ENCODE measurements at places on chromosomes 4 and X. TPM values are rescaled to one million over a fixed set of nuclear protein-coding genes. Genes with fewer than 3 reads are reported as not detected.

The ESX1 gene
- not detected for total RNA-seq

DNA sequence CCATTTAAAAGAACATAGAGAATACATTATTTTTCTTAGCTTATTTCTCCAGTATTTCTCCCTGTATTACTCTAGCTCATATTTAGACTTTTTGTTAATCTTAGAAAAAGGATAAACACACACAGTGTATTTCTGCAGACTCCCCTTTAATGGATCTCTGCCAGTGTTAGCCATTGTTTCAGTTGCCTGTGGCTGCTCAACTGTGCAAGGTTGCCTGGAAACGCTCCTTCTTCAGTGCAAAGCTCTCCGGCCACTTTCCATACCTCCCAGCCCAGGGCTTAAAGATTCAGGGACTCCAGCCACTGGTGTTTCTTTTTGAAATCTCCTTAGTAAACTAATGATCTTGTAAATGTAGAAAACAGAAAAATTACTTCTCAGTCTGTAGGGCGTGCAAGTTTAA is 104.9 kb downstream of the SLIT2 start:
- no peaks in the 10 kb centered on the region for H3K4me1 ChIP-seq
- no peak overlapping the region for H3K4me3 ChIP-seq
- no peaks in the 10 kb centered on the region for H3K36me3 ChIP-seq
- no peak for DNase-seq
- H3K27ac ChIP-seq = no peak overlapping the region
- no peaks in the 10 kb centered on the region for H3K27me3 ChIP-seq

The CTAG1A gene
- total RNA-seq = not detected

The SLC6A8 gene
- total RNA-seq = 0.65 TPM
